NCI-H2029 treated with DMSO at 0.1 percent for 48 hours (cell line): ENCODE measurements at places on chromosomes 7 and 10.

DNA sequence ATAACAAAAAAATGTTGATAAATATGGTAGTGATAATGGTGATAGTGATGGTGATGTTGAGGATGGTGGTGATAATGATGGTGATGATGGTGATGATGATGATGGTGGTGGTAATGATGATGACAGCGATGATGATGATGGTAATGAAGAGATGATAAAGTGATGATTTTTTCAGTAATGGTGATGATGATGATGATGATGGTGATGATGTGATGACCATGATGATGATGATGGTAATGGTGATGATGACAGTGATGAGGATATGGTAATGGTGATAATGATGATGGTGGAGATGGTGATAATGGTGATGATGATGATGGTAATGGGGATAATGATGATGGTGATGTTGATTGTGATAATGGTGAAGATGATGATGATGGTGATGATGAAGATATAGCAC is 321.6 kb downstream of the TNS3 start:
- no peak for DNase-seq

- DNase-seq = no peak
These were observed 13.6 kb downstream of the GPRIN2 start for GRCh38 chr10:46542567-46543465.

DNA sequence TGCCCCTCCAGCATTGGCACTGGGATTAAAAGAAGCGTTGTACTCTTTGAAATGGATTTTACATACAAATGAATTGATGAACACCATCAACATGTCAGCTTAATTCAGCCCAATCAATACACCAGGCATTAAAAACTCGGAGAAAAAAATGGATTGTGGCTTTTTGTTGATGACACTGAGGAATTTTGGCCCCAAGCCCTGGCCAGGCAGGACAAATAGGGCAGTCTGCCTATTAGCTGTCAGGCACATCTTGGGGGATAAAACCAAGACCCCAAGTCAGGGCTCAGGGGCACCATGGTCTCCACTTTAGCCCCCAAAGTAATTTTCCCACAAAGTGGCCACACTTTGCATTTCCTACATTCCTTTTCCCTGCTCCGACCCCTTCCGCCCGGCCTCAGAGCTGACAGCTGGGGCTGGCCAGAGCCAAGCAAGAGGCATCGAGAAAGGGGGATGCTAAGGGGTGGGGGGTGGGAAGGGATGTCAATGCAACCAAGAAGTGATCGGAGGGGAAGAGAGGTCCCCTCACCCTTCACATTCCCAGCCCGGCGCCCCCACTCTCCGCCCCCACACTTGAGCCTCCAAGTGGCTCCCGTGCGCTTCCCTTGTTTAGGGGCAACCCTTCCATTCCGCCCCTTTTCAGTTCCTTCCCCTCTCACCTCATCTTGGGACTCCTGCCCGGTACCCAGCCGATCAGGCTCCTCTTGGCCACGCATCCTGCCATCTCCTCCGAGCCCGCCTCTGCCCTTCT is 711 bp downstream of the HIP1 start:
- no peak for DNase-seq

- no peak for DNase-seq
These were observed 178.3 kb downstream of the PTN start for GRCh38 chr7:137165241-137165640.

DNA sequence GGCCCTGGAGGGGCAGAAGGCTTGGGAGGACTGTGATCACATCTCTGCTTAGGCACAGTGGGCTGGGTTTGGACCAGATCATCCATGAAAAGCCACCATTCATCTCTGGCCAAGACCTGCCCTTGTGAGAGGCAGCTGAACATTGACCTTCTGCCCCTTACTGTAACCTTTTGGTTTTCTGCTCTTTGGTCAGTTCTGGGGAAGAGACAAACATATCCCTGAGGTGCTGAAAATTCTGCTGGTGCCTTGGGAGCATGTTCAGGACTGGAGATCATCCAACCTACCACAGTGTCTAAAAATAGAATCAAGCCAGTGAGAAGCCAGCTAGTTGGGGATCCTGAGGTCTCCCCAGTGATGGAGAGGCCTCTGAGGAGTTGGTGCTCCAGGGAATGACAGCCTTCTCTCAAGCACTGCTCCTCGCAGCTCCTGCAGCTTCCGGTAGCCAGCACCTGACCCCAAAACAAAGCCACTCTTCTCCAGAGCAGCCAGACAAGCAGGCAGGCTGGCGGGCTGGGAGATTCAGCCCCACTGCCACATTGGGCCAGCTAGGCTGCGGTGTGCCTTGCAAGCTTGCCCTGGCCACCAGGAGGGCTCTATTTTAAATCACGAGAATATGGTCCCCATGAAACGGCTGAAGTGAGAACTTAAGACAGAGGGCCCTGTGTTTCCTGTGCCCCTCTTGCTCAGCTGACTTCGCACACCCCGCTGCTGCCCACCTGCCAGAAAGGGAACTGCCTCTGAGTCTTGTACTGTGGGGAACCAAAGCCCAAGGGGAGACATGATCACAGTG is 37.8 kb upstream of the UBE2H start:
- no peak for DNase-seq
